GM10248 (cell line): ENCODE measurements at places on chromosomes 2 and 18.

DNA sequence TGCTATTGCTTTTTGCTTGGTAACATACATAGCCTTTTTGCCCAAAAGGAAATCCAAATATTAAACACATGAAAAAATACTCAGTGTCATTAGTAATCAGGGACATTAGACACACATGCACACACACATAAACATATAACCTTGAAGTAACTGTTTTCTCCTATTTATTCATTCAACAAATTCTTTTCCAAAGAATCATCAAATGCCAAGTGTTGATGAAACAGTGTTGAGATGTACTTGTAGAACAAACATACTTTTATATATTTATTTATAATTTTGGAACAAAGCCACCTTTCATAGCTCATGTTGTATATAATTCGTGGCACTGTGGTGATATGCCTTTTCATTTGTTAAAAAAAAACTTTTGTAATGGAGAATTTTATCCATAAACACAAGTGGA, 81.0 kb downstream of the APLF start:
- no peak for DNase-seq

- DNase-seq: peak; percentile 69
Observed at GRCh38 chr2:218876562-218877219, 4.0 kb upstream of the WNT10A start.

- DNase-seq: no peak
Observed at GRCh38 chr2:150292807-150293206, 194.7 kb downstream of the RND3 start.

DNA sequence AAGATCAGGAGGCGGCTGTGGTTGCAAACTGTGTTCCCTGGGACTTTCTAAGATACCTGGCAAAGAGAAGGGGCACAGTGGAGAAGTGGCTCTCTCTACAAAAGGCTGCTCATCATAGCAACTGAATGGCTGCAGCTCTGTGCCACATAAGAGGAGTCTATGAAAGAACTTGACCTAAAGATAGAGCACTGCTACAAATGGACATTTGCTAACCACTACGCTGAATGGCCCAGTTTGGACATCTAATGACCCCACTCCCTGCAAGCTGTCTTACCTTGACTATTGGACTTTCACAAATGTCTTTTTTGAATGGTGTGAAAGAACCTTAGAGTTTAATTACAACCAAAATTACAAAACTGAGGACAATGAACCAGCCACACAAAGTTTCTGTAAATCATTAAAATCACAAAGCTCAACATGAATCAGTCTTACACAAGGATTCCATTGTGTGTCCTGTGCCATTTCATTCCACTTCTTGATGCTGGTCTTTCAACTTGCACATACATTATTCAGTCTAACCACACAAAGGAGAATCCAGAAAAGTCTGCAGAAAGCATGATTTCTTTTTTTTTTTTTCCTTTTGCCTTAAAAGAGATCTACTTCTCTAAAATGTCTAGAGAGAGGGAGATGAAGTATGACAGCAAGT, 154.0 kb downstream of the LAMA1 start:
- no peak for DNase-seq

DNA sequence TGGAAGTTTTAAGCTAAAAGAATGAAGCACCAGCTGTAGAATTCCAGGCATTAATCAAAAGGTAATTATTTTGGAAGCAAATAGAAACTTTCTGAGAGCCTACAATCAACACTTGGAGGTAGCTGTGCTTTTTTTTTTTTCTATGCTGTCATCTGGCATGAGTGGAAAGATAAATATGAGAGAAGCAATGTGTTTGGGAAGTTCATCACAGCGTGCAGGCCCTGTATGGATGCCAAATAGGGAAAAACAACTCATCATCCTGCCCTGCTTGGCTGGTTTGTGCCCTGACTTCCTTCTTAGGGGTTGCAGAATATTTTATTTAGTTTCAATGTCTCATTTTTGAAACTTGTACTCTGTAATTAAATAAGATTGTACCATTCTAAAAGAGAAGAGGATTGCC, 437.4 kb downstream of the PIK3C3 start:
- no peak for DNase-seq

GRCh38 chr2:37985333-37985732, 60.2 kb downstream of the RMDN2 start:
- no peak for DNase-seq
